CD4-positive, alpha-beta T cell treated with Interleukin-10 for 1 hour (primary cell): ENCODE measurements at places on chromosomes 13 and 19.

DNA sequence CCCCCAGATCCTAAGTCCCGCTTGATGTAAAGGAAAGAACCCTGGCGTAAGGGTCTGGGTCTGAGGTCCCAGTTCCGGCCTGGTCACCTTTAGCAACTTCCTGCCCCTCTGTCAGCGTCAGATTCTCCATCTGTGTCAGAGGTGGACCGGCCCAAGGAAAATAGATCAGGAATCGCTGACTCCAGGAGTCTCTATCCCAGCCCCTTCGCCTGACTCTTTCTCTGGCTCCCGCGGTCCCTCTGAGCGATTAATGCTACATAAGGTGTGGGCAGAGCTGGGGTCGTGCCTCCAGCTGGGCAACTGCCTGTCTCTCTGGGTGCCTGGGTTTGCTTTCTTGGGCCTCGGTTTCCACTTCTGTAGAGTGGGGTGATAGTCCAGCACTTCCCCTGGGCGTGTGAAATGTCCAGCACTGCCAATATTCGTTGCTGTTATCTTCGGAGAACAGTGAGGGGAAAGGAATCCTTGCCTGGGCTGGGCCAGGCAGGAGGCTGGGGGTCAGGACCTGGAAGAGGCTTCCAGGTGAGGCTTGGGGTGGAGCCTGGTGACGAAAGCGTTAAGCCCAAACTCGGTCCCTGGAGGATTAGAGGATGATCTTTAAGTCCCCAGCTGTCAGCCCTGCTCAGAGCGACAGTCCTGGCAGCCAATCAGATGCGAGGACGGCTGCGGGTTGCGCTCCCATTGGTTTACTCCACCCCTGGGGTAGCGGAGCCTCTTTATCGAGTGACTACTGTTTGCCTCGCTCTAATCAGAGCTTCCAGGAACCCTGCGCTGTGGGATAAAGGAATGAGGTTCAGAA, 767 bp downstream of the ABCA7 start:
- peak; percentile 94 for DNase-seq

GRCh38 chr19:6459262-6460098, at the start of gene SLC25A23:
Gene SLC25A23 (minus strand): TSS chr19:6459792. CDS start chr19:6459628, 164 bp downstream.
- DNase-seq: peak; percentile 70

- DNase-seq: no peak
Observed at GRCh38 chr13:88360761-88361160, 689.6 kb downstream of the SLITRK5 start.

- no peak for DNase-seq
Observed at GRCh38 chr19:33535226-33535625, 13.6 kb upstream of the PEPD start.

DNA sequence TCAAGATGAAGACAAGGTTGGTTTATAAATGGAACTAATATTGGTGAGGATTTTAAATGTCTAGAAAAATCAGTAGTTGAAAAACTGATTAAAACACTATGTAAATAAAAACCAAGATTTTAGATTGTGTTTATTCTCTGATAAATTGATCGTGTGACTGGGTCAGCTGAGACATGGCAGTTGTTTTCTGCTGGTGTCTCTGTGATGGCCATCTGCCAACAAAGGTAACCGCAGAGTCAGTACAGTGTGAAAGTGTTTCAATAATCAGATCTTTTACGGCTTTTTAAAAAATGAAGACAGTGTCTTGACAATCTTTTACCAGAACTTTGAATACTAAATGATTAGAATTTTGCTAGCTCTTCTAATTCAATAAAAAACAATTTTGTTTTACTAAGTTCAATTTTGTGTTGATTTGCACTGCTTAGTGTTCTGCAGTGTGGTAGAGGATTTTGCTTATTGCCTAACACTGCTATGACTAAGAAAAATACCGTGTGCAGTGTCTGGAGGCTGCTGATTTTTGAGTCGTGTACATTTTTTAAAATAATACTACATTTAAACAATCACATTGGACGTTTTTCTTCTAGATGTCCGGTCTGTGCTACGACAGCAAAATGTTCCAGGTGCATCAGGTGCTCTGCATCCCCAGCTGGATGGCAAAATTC, 32.7 kb upstream of the GPR183 start:
- DNase-seq: peak; percentile 79

DNA sequence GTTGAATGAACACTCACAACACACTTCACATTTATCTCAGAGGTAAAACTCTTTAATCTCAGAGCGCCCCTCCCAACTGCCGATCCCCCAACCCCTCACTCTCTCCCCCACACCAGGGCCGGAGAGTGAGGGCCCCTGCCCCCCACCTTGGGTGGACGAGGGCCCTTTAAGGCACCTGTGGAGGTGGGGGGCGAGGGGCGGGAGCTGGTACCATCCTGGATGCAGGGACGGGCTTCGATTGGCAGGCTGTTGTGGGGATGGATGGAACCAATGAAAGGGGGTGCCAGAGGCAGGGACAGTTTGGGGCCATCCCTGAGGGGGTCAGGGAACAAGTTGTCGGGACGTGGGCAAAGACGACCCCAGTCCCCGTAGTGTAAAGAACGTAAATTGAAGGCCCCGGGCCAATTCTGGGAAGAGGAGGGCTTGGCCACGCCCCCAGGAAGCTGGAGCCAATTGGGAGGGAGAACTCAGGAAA, 1.7 kb upstream of the PNKP start:
- DNase-seq: no peak

- no peak for DNase-seq
Observed at GRCh38 chr13:91902291-91902690, 503.9 kb downstream of the GPC5 start.

- DNase-seq: no peak
Observed at GRCh38 chr19:32822916-32823746, 46.4 kb downstream of the SLC7A9 start.

DNA sequence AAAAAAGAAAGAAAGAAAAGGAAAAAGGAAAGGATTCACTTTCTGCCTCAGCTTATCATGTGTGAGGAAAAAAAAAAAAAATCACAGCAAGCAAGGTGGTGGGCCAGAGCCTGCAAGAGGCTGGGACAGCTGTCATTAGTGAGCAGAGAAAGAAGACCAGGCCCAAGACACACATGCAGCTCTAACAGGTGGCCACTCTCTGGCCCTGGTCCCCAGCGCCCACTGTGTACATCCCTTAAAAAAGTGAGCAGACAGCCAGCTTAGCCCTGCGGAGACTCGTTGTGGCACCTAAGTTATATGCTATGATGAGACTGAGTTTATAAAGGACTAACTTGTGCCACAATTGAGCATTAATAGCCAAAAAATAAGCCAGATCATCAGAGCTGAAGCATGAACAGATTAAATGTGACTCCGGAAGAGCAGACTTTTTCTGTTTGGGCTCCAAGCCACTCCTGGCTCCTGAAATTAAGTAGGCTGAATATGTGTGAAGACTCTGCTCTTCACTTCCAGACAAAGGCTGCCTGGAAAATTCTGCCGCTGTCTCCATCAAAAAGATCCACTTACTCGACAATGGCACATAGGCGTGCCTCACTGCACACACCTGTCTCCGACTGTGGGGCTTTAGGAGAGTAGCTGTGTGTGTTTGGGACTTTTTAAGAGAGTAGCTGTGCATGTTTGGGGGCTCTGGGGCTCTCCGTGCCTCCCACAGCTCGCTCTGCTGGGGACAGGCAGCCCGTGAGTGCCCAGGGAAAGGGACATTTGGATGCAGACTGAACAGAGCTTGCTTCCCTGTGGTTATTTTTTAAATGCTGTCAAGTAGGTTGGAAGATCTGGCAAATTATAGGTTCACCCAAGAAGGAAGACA, 55.0 kb downstream of the LATS2 start:
- DNase-seq: no peak

GRCh38 chr13:97573011-97573410, 139.0 kb downstream of the RAP2A start:
- DNase-seq: no peak

- DNase-seq: no peak
Observed at GRCh38 chr13:91302111-91302510, 45.4 kb upstream of the MIR17HG start.

- no peak for DNase-seq
Observed at GRCh38 chr19:18718015-18718526, 34.6 kb downstream of the CRTC1 start.
